ENCODE measurements at places on chromosomes 12 and 14.
A peak's percentile ranks its signal among the peaks of the same experiment; 100 is the strongest.

- DNase-seq: no peak
Observed at GRCh38 chr14:58628406-58628805, 9.4 kb upstream of the DACT1 start.

- no peak for DNase-seq
Observed at GRCh38 chr12:104357421-104357952, 53.9 kb downstream of the EID3 start.

DNA sequence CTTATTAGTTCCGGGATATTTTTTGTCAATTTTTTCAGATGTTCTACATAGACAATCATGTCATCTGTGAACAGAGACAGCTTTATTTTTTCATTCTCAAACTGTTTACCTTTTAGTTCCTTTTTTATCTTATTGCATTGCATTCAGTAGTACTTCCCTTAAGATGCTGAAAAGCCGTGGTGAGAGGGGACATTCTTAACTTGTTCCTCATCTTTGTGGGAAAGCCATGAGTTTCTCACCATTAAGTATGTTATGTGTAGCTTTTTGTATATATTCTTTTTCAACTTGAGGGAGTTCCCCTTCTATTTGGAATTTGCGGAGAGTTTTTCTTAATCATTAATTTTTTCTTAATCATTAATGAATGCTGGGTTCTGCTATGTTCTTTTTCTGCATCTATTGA is 1727.1 kb upstream of the SEL1L start:
- no peak for DNase-seq

- peak; percentile 63 for DNase-seq
Observed at GRCh38 chr12:124359671-124360581, 65.0 kb downstream of the RFLNA start.

- no peak for DNase-seq
Observed at GRCh38 chr14:99136047-99136400, 136.0 kb downstream of the BCL11B start.

GRCh38 chr12:98224584-98225221 is 290.7 kb upstream of the TMPO start:
- DNase-seq: no peak

DNA sequence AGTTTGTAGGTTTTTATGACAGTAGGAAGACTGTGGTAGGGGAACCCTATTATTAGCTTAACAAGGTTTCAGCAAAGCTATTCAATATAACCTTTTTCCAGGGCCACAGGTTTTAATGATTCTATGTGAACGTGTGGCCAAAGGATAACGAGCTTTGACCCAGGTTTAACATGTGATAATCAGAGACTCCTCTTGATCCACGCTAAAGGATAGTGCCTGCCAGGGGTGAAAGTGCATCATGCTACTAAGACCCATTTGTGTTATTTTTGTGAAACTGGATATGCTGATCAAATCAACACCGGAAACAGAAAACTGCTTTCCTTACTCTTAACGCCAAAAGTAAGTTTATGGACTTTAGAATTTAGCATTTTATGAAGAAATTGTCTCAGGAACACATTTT is 909 bp upstream of the TAOK3 start:
- no peak for DNase-seq

DNA sequence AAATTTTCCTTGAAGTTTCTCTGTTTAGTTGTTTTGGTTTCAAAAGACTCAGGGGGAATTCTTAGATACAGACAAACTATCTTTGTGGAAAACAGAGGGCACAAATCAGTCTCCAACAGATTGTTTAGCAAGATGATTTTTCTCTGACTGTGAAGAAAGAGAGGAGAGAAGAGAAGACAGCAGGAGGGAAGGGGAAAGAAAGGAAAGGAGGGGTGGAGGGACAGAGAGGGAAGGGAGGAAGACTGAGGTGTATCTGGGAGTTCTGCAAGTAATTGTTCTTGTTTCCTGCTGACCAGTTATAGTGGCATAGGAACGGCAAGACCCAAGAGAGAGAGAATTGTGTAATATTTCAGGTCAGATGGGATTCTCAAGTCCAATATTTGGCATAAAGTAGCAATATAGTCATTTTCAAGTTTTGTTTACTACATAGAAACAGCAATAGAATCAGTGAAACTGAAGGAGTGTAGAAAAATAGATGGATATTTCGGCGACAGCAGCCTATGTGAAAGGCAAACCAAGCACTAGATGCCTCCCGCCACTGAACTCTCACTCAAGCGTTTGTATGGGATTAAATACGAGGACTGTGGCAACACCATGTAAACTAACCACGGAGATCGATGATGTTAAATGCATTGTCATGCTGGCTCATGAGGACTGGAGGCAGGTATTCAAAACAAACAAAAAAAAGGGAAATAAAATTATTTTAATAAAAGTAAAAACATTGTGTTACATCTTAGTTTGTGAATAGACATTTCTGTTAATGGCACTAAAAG is 342.5 kb downstream of the SLC16A7 start:
- DNase-seq: no peak

DNA sequence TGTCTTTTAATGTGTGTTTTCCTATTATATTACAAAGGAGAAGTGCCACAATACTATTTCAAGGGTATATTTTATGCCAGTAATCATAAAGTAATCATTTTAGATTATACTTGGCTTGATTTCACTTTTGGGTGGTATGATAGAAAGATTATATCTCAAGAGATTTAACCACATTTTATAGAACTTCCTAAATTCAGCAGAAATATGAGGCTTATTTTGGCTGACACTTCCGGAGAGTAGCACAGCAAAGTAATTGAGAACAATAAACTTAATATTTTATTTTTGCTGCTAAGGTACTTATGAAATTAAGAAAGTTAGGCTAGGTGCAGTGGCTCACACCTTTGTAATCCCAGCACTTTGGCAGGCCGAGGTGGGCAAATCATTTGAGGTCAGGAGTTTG is 319.1 kb downstream of the NPAS3 start:
- no peak for DNase-seq

DNA sequence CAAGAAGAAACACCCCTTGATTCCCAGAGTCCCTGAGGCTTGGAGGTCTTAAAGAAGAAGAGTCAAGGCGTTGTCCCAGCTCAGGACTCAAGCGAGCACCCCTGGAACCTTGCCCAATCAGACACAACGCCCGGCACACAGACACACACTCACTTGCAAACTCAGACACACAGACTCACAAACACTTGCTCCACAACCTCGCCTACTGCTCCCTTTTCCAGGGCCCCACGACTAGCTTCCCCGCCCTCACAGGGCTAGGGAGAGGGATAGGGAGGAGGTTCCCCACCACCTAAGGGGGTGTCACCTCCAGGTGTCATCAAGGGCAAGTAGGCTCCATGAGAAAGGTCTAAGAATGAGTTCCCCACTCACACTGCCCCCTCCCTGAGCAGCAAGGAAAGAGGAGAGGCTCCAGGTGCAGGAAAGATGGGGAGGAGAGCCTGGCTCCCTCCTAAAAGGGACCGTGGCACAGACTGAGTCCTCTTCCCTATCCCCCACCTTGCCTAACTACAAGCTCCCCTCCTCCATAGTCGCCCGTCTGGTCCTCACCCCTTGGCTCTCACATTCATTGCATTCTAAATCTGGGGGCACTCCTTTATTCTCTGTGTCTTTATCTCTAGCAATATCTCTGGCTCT is 717 bp downstream of the WNT10B start:
- no peak for DNase-seq

DNA sequence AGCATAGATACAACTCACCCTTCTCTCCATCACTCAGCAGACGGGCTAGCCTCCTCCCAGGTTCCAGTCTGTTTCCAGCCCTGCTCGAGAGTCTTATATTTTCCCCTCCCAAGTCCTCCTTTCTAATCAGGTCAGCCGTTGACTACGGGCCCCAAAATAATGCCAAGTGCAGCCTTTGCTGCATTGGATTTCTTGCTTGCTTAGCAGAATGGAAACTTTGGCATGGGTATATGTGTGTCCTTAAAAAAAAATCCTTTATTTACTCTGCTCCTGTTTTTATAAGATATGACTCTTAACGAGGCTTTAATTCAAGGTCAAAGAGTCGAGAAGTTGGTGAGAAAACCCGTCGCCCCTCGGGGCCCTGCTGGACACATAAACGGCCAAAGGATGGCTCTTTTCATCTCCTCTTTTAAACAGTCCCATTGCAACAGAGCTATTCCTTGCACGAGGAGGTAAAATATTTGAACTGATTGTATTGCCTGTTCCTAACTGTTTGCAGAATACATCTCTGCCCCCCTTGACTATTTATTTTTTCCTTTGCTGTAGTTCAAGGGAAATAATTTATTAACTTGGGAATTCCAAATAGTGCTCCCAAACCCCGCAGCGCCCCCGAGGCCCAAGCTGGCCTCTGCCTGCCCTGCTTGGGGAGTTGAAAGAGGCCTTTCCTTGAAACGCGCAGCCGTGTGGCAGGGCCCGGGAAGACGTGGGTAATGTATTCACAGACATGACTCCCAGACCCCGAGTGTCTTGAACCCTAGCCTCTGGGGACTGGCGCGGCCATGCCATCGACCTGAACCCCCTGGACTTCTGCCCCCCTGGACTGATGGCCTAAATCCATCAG is 156.5 kb upstream of the MYL2 start:
- DNase-seq: no peak

GRCh38 chr14:72256055-72256454 is 323.8 kb downstream of the RGS6 start:
- no peak for DNase-seq

GRCh38 chr12:6867413-6868210 is at the start of gene TPI1:
TSS of gene TPI1 (plus strand) at chr12:6867531. CDS start at chr12:6867567, 36 bp downstream.
- peak; percentile 81 for DNase-seq

DNA sequence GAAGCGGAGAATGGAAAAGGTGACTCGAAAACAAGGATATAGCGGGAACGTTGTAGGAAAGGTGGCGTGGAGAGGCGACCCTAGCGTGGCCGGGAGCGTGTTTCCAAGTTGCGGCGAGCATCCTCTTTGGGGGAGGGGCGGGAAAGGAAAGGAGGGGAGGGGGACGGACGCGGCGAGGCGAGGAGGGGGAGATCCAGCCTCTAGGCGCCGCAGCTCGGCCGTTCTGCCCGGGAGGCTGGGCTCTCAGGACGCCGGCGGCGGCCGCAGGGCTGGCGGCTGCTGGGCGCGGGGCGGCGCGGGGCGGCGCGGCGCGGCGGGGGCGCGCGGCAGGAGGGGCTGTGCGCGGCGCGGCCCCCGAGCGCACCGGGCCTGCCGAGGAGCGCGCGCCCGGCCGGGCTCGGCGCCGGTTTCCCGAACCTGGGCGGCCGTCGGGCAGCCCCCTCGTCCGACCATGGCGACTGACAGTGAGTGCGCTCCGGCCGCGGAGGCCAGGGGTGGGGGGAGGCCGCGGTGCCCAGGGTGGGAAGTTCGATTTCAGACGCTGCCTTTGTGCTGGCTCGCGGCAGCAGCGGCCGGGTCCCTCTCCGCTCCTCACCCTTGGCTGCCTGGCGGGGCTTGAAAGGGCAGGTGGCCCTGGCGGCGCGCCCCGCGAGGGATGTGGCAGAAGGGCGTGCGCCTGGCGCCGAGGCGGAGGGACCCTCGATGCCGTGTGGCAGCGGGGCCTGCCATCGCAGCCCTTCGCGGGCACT is 50.3 kb downstream of the SNAPC1 start:
- DNase-seq: no peak

All from putamen (tissue), 1 donor.